Lung (tissue), 17 donors: ENCODE measurements at places on chromosomes 5 and 9. TPM values are rescaled to one million over a fixed set of nuclear protein-coding genes. Genes with fewer than 3 reads are reported as not detected.

The PCDHAC2 gene
- 5.2 TPM for total RNA-seq

DNA sequence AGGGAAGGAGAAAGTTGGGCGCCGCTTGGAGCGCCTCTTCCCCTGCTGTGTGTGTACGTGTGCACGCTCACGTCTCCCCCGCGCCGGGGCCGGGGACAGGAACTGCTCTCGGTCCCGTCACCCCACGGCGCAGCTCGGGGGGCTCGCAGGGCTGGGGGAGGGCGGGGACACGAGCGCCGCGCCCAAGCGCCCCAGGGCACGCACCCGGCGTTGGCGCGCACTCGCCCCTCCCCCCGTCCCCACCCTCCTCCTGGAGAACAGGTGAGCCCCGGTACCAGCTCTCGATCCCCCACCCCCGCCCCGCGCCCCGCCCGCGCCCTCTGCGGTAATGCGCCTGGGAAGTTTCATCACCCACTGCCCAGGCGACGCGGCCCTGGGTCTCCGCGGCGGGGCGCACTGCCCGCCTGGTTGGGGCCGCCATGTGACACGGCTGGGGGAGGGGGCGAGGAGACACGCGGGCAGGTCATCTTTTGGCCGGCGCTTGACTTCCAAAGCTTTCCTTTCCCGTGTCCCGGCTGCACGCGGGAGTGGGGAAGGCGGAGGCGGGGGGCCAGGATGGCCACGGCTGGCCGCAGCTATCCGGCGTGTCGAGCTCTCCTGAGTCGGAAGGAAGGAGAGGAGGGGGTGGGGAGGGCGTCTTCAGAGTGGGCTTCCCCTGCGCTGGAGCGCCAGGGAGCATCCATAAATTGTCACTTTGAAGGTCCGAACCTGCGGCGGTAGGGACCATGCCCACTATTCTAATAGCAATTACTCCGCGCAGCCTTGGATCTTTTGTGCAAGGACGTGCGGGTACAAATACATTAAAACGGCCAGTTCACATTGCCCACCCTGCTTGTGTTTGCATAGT, 1.5 kb upstream of the STC2 start:
- peak; percentile 60 for DNase-seq

DNA sequence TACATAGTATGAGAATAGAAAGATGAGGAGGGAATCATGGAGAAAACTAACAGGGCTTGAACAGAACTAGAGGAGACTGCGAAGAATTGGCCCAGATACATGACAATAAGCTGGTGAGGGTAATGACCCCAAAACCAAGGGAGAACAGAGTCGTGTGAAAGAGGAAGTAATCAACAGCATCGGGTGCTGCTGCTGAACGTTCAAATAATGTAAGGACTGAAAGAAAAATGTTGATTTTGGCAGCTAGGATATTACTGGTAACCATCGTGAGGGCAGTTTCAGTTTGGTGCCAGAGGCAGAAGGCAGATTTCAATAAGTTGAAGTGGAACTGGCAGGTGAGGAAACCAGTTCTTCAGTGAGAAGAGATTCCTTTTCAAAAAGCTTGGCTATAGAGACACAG, 66.8 kb upstream of the SMC2 start:
- no peak for DNase-seq

- DNase-seq: no peak
Observed at GRCh38 chr5:135493406-135494180, 41.4 kb upstream of the TIFAB start.

- no peak for DNase-seq
Observed at GRCh38 chr9:112224401-112225289, 49.5 kb upstream of the SUSD1 start.

DNA sequence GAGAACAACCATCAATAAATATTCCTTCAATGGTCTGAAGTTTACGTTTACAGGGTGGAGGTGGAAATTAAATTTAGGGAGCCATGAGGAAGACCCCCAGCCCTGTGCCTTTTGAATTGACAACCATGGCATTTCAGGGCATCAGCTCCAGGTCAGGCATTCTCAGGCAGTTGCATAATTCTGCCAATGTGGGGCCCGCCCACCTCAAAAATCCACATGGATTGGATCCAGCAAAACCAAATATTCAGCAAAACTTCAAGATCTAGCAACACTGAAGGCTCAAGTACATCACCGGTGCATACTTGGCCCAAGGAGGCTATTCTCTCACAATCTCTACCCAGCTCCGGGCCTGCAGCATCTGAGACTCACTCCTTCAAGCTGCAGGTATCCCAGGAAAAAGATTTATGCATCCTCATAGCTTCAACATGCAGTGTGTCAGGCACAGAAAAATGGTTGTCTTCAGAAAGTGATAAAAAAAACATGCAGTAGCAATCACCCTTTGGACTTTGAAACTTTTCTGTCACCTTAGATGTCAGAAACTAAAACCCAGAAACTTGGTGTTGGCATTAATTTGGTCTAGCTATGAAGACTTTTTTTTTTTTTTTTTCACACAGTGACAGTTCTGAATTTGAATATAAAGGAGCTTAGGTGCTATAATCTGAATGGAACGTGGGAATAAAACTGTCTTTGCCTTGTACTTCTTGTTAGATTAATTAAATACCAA, 21.4 kb upstream of the ANXA2R start:
- no peak for DNase-seq

GRCh38 chr9:131773911-131774379, 34.1 kb upstream of the RAPGEF1 start:
- DNase-seq: peak; percentile 85

The PCDHA9 gene
- 0.49 TPM for total RNA-seq

The LECT2 gene
- total RNA-seq: not detected

- DNase-seq: no peak
Observed at GRCh38 chr5:14439087-14439871, 142.3 kb upstream of the OTULINL start.

GRCh38 chr5:39479537-39479936, 54.8 kb upstream of the DAB2 start:
- no peak for DNase-seq

The SELENOP gene
- 439 TPM for total RNA-seq

- DNase-seq: no peak
Observed at GRCh38 chr5:67248703-67249589, 52.3 kb upstream of the CD180 start.

The RASEF gene
- total RNA-seq: 23.6 TPM

DNA sequence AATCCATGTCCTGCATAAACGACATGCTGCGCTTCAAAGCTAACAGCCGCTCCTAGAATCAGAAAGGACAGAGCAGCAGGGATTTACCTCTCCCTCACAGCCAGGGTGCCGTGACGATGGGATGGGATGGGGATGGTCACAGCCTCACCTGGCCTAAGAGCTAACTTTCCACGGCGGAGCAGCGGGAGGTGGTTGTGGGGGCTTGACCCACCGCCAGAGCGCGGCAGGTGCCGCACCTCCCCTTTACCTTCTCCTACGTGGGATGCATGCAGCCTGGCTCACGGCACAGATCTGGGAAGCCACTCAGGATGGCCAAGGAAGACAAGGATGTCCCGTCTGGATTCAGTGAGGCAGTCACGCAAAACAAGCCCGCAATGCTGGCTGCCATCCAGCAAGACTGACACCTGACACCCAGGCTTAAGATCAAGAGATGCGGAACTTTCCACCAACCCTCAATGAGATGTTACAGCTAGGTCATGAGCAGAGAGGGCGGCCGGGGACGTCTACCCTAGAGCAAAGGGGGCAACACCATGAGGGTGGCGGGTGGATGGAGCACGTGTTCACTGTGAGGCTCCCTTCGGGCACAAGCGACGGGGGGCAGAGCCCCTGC, 5.8 kb downstream of the BRD9 start:
- no peak for DNase-seq

The TMOD1 gene
- total RNA-seq: 7.8 TPM

DNA sequence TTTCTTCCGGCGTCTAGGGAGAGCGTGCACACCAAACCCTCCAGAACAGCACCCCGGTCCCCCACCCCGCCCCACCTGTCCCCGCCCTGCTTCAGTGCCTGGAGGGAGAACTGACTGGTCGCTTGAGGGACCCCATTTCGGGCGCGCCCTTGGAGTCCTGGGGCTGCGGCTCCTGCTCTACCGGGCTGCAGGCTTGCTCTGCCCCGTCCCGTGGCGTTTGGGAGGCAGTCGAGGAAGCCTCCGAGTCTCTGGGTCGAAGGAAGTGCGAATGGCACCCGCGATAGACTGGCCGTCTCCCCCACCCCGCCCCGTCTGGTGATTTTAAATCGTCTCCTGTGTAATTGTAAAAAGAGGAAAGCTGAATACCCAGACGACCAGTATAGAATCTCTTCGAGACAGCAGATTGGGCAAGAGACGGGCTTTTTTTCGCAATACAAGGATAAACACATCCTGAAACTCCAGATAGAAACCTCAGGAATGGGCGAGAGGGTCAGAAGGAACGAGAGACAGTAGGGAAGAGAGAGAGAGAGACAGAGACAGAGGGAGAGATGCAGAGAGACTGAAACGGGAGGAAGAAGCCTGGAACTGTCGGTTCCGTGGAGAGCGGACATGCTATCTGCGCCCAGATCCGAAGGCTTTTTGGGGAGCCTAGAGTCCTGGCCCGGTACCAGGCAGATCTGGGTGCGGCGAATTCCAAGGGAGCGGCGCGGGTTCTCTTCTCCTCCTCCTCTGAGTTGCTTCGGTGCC, 9.9 kb downstream of the PRDM6 start:
- peak; percentile 56 for DNase-seq

DNA sequence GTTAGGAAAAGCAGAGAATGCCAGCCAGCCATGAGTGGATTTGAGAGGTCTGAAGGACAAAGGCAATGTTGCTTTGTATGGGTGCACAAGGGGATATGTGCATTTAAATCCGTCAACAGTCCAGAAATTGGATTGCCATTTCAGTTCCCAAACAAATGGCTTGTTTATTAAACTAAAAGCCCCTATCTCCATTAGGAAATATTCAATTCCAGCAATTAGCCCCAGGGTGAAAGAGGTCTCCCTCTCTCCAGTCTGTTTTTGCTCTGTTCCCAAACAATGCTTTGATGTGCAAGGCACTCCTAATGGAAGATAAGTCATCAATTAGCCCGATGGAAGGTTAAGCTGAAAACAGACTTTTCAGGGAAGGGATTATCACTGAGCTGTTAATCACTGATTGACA, 101.3 kb downstream of the C9orf152 start:
- no peak for DNase-seq

GRCh38 chr9:71479621-71480020, 288.7 kb downstream of the CEMIP2 start:
- DNase-seq: no peak

DNA sequence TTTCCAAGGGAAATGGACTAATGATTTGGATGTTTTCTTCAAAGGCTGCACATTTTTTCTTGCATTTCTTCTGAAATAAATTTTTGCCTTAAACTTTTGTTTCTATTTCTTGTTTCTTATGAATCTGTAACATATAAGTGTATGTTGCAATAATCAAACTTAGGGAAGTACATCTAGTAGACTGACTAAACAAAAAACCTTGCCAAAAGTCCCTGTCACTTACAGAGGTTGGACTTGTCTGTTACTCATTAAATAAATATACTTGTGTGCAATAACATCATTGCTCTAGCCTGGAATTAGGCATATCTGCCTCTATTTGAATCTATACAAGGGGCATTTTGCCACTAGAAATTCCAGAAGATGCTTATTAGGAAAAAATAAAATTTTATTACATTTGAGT, 56.6 kb downstream of the C6 start:
- DNase-seq: no peak

The ABCA1 gene
- total RNA-seq: 19.1 TPM

DNA sequence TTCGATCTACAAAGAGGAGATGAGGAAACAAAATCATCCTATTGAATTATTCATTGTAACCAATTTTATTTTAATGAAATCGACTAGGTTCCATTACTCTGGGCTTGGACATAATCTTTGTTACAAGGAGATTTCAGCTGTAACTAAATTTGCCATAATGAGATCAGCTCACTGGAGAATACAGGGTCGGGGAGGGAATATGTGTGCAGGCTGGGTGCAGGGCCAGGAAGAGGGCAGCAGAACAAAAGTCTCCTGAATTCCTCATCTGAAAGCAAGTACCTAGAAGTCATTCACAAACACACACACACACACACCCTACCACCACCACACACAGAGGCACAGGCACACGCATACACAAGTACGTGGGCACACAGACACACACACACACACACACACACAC, 151.2 kb downstream of the PAPPA start:
- DNase-seq: no peak

- peak; percentile 10 for DNase-seq
Observed at GRCh38 chr5:132011622-132012343, at the start of gene ACSL6. TSS of gene ACSL6 (minus strand) at chr5:132011658. CDS start at chr5:132011553, 105 bp downstream.

The JADE2 gene
- total RNA-seq: 53.5 TPM

DNA sequence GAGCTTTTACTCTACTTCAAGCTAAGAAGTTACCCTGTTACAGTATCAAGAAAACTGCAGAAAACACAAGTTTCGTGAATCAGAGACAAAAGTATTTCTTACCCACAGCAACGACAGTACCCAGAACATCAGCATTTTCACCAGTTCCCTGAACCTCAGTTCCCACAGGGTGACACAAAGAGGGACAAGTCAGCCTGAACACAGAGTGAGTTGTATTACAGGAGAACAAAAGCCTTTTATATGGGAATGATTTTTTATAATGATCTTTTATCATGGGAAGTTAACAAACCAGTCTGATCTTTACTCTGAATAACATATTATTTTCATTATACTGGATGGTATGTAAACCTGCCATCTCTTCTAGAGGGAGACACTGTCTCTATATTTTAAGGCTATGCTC, 139.0 kb upstream of the ITGA1 start:
- no peak for DNase-seq

DNA sequence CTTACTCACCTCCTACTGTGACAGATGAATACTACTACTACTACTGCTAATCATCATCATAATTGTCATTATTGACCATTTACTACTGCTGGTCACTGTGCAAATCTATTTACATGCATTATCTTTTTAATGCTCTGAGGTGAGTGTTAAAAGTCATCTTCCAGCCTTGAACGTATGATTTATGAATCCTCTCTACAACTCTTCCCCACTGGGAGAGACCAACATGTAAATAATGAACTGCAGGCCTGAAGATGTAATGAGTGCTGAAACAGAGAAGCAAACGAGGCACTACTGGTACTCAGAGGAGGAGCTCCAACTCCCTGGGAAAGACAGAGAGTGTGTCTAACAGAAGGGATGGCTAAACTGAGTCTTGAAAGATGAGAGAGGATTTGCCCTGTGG, 95.4 kb downstream of the JAKMIP2 start:
- DNase-seq: no peak

The SLC1A3 gene
- 35.5 TPM for total RNA-seq

The RECK gene
- 16.0 TPM for total RNA-seq

- no peak for DNase-seq
Observed at GRCh38 chr9:127159325-127159801, 36.9 kb upstream of the ANGPTL2 start.

DNA sequence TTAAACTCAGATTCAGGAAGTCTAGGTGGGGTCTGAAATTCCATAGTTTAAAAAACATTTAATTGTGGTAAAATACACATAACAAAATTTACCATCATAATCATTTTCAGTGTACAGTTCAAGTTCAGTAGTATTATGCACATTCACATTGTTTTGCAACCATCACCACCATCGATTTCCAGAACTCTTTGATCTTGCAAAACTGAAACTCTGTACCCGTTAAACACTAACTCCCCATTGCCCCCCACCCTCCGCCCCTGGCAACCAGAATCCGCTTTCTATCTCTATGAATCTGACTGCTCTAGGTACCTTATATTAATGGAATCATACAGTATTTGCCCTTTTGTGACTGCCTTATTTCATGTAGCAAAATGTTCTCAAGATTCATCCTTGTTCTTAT, 117.5 kb downstream of the CEP120 start:
- no peak for DNase-seq
